ENCODE measurements at places on chromosomes 5 and 9. TPM values are rescaled to one million over a fixed set of nuclear protein-coding genes. Genes with fewer than 3 reads are reported as not detected.

DNA sequence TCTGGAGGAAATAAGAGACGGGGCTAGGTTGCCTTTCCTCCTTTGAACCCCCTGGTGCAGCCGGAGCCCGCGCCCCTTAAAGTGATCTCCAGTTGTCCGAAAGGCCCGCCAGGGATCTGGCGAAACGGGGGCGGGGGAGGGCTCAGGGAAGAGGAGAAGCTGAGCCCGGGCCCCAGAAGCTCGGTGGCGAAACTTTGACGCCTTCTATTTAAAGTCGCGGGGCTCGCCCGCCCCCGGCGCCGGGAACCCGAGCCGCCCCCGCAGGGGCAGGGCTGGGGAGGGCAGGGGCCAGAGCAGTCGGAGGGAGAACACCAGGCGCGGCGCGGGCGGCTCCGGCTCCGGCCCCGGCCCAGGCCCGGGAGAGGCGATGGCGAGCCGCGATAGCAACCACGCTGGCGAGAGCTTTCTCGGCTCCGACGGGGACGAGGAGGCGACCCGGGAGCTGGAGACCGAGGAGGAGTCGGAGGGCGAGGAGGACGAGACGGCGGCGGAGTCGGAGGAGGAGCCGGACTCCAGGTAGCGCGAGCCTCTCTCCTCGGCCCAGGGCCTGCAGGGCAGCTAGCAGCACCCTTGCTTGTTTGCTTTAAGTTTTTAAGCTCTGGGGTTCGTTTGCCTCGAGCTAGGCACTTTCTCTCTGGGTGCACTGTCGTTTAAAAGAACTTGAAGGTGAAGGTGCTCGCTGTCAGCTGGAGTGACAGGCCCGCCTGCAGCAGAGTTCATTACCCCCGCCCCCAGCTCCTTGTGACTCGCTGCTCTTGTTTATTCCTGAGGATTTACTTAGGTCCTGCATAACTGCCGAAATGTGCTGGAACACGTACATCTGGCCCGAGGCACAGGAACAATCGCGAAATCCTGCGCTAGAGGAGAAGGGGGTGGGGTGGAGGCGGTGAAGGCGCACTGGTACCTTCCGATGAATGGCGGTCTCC, at the start of gene CMYA5:
Gene CMYA5, plus strand, starts transcription at position 296 of the 926 bp plus-strand sequence. Its CDS starts 72 bp downstream, at position 368.
- DNase-seq = peak; percentile 72
- H3K4me3 ChIP-seq = peak within 1 kb of the TSS; percentile 40
- H3K4me1 ChIP-seq = peaks cover 2% of the 10 kb centered on the region
- peak within 1 kb of the TSS; percentile 6 for H3K27ac ChIP-seq
- H3K27me3 ChIP-seq = no peaks in the 10 kb centered on the region
- H3K36me3 ChIP-seq = peaks cover 4% of the 10 kb centered on the region

GRCh38 chr9:128143525-128144238, 5.6 kb upstream of the LCN2 start:
- H3K36me3 ChIP-seq = no peaks in the 10 kb centered on the region
- no peaks in the 10 kb centered on the region for H3K27me3 ChIP-seq
- H3K4me3 ChIP-seq = no peak overlapping the region
- no peak for DNase-seq
- H3K4me1 ChIP-seq = no peaks in the 10 kb centered on the region

DNA sequence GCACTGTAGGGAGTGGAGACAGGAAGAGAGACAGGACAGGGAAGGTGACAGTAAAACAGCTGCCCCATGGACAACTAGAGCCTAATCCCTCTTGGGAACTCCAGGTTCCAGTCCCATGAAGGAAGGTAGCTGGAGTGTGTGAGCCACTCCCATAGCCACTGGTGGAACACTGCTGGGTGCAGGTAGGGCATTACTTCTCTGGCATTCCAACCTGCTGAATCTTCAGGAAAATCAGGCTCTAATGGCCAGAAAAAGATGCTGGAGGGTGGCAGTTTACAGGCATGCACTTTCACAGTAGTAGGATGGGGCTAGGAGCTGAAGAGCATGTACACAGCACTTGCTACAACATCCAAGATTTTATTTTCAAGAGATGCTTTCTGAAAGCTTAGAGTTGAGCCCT, 259.4 kb downstream of the AUH start:
- H3K27me3 ChIP-seq = no peaks in the 10 kb centered on the region
- H3K4me1 ChIP-seq = peaks cover 5% of the 10 kb centered on the region
- H3K36me3 ChIP-seq = no peaks in the 10 kb centered on the region
- no peak overlapping the region for H3K4me3 ChIP-seq
- no peak for DNase-seq
- H3K27ac ChIP-seq = no peak overlapping the region

DNA sequence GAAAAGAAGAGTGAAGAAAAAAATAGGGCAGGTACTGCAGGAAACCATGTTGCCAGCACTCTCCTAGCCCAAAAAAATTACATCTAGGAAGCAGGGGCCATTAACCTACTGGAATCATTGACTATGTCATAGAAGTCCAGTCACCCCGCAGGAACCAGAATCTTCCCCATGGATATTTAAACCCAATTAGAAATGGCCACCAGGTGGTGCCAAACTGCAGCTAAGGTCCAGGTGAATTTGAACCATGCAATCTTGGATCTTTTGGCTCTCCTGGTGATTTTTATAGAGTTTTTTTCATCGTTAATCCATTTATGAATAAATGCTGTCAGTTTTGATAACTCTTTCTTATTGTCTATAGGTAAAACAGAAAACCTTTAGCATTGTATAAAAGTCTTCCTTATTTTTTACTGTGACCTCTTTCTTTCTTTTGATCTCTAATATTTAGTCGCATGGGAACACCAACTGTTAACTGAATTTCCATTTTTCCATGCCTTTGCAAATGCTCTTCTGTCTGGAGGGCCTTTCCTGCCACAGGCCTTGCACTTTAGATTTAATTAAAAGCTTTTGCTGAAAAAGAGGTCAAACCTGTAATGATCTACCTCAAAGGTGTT, 147.5 kb upstream of the FGF10 start:
- no peak overlapping the region for H3K27ac ChIP-seq
- no peaks in the 10 kb centered on the region for H3K27me3 ChIP-seq
- no peaks in the 10 kb centered on the region for H3K36me3 ChIP-seq
- DNase-seq = peak; percentile 13
- H3K4me3 ChIP-seq = no peak overlapping the region

DNA sequence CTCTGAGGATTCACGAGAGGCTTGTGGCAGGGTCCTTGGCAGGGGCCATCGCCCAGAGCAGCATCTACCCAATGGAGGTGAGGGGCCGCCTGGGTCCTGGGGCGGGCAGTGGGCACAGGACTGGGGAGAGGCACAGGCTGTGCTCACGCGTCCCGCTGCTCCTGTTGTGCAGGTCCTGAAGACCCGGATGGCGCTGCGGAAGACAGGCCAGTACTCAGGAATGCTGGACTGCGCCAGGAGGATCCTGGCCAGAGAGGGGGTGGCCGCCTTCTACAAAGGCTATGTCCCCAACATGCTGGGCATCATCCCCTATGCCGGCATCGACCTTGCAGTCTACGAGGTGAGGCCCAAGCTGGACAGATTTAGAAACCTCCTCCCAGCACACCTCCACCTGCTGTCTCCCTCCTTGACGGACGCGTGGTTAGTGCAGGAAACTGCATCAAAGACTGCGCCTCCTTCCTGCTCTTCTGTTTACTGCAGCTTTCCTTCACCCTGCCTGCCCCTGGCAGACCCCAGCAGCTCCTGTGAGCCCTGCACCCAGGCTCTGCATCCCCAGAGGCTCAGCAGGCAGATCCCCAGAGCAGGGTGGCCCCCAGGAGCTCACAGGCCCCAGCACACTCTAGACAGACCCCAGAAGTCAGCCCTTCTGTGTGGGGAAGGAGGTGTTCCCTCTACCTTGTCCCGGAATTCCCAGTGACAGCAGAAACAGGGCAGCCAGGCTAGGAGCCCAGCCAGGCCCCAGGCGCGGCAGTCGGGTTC, 21.2 kb downstream of the PTGES2 start:
- no peaks in the 10 kb centered on the region for H3K4me1 ChIP-seq
- peaks cover 17% of the 10 kb centered on the region for H3K36me3 ChIP-seq
- no peak overlapping the region for H3K27ac ChIP-seq
- H3K27me3 ChIP-seq = no peaks in the 10 kb centered on the region

DNA sequence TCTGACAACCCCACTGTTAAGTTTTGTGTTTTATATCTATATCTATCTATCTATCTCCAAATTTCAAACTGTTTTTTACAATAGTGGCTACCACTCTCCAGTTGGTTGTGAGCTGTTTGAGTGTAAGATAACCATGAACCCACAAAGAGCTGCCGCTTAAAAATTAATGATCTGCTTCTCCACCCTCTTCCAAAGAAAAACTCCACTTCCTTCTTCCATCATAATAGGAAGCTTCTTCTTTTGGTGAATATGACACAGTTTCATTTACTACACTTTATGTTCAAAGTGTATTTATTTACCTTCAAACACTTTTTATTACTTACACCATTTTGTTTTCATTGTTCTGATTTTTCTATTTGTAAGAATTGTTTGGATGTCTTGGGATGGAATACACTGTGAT, 37.9 kb downstream of the SPZ1 start:
- no peak overlapping the region for H3K4me3 ChIP-seq
- no peaks in the 10 kb centered on the region for H3K4me1 ChIP-seq
- DNase-seq = no peak
- H3K36me3 ChIP-seq = no peaks in the 10 kb centered on the region

- no peak overlapping the region for H3K27ac ChIP-seq
- peaks cover 3% of the 10 kb centered on the region for H3K36me3 ChIP-seq
- H3K4me3 ChIP-seq = no peak overlapping the region
- DNase-seq = no peak
Measured at GRCh38 chr5:128052780-128053179, 30.8 kb upstream of the SLC12A2 start.

- peak within 1 kb of the TSS; percentile 100 for H3K27ac ChIP-seq
- DNase-seq = no peak
- H3K36me3 ChIP-seq = peaks cover 4% of the 10 kb centered on the region
Measured at GRCh38 chr5:179698935-179699615, at the start of gene CANX. Gene CANX (plus strand): TSS chr5:179698967. CDS start chr5:179705682, 6,715 bp downstream.

- peak; percentile 79 for DNase-seq
- H3K4me1 ChIP-seq = peaks cover 3% of the 10 kb centered on the region
- H3K27me3 ChIP-seq = no peaks in the 10 kb centered on the region
- no peak overlapping the region for H3K4me3 ChIP-seq
Measured at GRCh38 chr9:130893341-130894101, 3.1 kb downstream of the QRFP start.

DNA sequence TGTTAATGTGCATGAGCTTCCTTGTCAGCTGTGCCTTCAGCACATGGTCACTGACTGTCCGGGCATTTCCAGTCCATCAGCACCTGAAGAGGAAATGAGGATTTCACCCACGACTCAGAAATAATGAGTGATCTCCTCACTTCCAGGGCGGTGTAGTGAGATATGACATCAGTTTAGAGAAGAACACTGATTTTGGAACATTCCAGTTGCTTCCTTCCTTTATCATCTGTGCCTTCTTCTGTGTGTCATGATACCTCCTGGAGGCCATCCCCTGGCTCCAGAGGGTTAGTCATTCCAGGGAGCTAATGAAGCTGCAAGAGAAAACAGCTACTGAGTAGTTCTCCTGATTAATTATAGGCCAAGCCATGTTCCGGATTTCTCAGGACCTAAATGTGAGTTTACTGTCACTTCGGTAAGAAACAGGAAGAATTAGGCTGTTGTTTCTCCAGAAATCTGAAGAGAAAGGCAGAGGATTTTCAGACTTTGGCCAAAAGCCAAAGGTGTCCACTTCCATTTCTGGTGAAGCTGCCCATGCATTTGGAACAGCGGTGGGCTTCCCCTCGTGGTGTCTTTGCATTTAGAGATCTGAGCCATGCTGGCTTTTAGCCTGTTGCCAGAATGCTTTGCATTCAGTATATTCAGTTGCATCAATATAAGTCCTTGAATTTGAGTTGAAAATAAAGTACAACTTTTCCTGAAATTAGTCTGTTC, 161.3 kb upstream of the OTULINL start:
- no peak overlapping the region for H3K27ac ChIP-seq
- peaks cover 2% of the 10 kb centered on the region for H3K4me1 ChIP-seq
- H3K4me3 ChIP-seq = no peak overlapping the region
- no peaks in the 10 kb centered on the region for H3K27me3 ChIP-seq

- no peak for DNase-seq
- H3K27me3 ChIP-seq = no peaks in the 10 kb centered on the region
- no peak overlapping the region for H3K4me3 ChIP-seq
- no peak overlapping the region for H3K27ac ChIP-seq
- no peaks in the 10 kb centered on the region for H3K4me1 ChIP-seq
- no peaks in the 10 kb centered on the region for H3K36me3 ChIP-seq
Measured at GRCh38 chr5:155211764-155212163, 198.2 kb downstream of the KIF4B start.

DNA sequence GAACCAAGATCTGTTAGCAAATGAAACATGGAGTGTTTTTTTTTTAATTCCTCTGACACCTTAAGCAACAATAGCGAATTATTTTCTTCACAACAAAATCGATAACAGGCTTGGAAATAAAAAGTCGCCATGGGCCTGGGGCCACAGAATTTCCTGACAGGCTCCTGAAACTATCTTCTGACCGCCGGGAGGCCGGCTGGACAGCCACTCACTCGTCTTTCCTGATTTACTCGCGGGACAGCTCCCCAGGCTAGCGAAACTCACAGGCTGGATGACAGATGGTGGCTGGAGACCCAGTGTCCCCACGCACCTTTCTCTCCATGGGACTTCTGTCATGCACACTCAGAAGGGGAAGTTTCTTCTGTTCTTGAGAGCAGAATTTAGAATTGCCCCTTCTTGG, 143.3 kb upstream of the IRX2 start:
- no peaks in the 10 kb centered on the region for H3K36me3 ChIP-seq
- no peak for DNase-seq
- H3K4me3 ChIP-seq = no peak overlapping the region
- H3K4me1 ChIP-seq = no peaks in the 10 kb centered on the region
- H3K27ac ChIP-seq = no peak overlapping the region

DNA sequence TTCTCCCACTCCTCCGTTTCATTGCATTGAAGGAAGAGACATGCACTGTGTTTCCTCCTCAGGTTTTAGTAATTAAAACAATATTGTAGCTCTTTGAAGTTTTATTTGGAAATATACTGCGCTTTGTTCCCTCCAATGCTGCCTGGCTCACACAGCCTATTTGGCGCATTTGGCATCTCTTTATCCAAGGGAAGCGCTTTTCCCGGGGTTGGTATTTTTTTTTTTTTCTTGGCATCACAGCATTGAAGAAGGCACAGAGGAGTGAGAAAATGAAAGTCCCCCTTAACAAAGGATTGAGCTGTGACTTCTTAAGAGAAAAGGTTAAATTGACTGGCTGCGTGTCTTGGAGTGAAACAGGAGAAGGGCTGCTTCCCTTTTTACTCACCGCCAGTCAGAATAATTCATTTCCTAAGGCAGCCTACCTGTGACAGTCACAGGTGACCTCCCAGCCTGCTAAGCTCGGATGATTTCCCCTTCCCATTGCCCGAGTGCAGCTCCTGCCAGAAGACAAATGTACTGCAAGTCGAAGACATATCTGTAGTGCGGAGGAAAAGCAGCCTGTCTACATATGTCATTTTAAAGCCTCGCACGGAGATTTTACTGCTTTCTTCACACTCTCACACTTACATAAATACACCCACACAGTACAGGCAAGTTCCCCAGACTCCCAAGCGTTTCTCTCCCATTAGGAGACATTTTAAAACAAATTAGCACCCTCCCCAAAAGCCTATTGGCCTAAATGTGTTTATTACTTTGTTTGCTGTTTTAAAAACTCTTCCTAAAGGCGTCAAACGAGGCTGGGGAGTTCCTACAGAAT, 665.5 kb upstream of the ZNF608 start:
- H3K27ac ChIP-seq = no peak overlapping the region
- no peak overlapping the region for H3K4me3 ChIP-seq
- peaks cover 11% of the 10 kb centered on the region for H3K4me1 ChIP-seq
- H3K27me3 ChIP-seq = no peaks in the 10 kb centered on the region
- DNase-seq = peak; percentile 56
- no peaks in the 10 kb centered on the region for H3K36me3 ChIP-seq

- H3K27me3 ChIP-seq = no peaks in the 10 kb centered on the region
- no peaks in the 10 kb centered on the region for H3K4me1 ChIP-seq
- no peak for DNase-seq
- no peak overlapping the region for H3K4me3 ChIP-seq
Measured at GRCh38 chr5:160479926-160480325, 58.3 kb downstream of the PTTG1 start.

Gene CDH6
- 2.2 TPM for polyA plus RNA-seq

Gene THBS4
- 0.79 TPM for polyA plus RNA-seq

Gene LCN10
- 6.4 TPM for polyA plus RNA-seq

Gene PDCD1LG2
- polyA plus RNA-seq = 0.87 TPM

All from lung (tissue), 17 donors.